ENCODE measurements at places on chromosomes 1 and 21. TPM values are rescaled to one million over a fixed set of nuclear protein-coding genes. Genes with fewer than 3 reads are reported as not detected.

The TSPAN2 gene
- total RNA-seq, result under 0.01 TPM

The CELA2B gene
- not detected for total RNA-seq

The MPL gene
- total RNA-seq, result not detected

The RPTN gene
- total RNA-seq, result not detected

The BATF3 gene
- 3.9 TPM for total RNA-seq

The CHODL gene
- total RNA-seq, result under 0.01 TPM

The S100A14 gene
- not detected for total RNA-seq

The CREB3L4 gene
- 3.9 TPM for total RNA-seq
